ENCODE measurements at places on chromosomes 13 and 19.

GRCh38 chr13:99389520-99390304 lies 82.5 kb upstream of the GPR183 start:
- peak; percentile 7 for DNase-seq

DNA sequence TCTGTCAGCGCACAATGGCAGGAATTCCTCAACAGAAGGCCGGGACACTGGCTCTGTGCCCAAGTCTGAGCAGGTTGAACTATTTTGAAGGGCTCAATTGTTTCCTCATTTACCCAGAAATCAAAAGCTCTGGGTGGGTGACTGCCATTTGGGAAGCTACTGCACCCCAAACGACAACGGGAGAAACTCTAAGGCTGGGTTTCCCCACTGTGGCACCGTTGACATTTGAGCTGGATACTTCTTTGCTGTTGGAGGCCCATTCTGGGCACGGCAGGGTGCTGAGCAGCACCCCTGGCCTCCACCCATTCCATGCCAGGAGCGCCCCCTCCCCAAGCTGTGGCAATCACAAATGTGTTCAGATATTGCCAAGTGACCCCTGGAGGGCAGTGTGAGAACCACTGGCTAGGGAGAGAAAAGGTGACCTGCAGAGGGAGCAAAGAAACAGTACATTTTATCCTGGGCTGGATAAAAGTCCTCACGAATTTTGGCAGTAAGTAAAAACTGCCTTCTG lies 62.5 kb downstream of the RFX2 start:
- DNase-seq: peak; percentile 64

- no peak for DNase-seq
These were observed 57.9 kb downstream of the SPACA7 start for GRCh38 chr13:112434032-112434431.

GRCh38 chr13:69319656-69320055 lies 788.0 kb upstream of the ATXN8OS start:
- DNase-seq: no peak

GRCh38 chr19:46601318-46602224 lies at the start of gene CALM3:
CALM3 (plus strand) TSS chr19:46601330; CDS start chr19:46601435, 105 bp downstream.
- no peak for DNase-seq

DNA sequence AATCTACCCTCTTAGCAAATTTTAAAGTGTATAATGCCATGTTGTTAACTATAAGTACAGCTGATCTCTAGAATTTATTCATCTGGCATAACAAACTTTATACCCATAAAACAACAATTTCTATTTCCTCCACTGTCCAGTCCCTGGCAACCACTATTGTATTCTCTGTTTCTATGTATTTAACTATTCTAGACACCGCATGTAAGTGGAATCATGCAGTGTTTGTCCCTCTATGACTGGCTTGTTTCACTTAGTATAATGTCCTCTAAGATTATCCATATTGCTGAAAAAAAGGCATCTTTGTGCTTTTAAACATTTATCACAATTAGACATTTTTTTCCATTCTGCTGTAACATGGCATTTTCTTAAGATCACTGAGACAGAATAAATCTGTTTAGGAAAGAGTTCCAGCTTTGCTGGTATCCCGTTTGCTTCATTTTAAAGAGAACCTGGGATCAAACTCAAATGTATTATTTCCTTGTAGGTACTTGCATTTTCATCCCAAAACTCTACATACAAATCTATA lies 1191.0 kb downstream of the SLITRK5 start:
- no peak for DNase-seq

GRCh38 chr13:80379245-80379644 lies 38.3 kb upstream of the SPRY2 start:
- no peak for DNase-seq

DNA sequence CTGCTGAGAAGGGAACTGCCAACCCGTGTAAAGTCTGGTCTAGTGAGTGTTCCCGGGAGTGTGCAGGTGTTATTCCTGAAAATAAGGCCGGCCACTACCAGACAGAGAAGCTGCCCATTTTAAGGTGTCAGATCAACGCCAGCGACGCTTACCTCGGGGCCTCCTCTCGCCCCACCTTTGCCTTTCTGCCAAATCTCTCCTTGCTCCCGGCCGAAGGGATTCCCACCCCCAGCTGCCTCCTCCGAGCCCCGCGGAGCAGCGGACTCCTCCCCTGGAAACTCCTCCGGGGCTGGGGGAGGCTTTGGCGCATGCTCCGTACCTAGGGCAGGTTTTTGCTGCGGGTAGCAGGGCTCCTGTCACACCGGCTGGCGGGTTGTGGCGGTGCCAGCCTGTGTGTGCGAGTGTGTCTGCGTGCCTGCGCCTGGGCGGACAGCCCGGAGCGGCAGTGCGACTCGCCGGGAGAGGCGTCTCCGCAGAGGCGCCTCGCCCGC lies at the start of gene HS6ST3:
Gene HS6ST3, plus strand, starts transcription at position 359 of the 491 bp plus-strand sequence.
- DNase-seq: peak; percentile 14

GRCh38 chr19:47243776-47244547 lies 12.4 kb upstream of the CCDC9 start:
- DNase-seq: peak; percentile 91

- no peak for DNase-seq
These were observed 18.0 kb upstream of the GARRE1 start for GRCh38 chr19:34236035-34236987.

DNA sequence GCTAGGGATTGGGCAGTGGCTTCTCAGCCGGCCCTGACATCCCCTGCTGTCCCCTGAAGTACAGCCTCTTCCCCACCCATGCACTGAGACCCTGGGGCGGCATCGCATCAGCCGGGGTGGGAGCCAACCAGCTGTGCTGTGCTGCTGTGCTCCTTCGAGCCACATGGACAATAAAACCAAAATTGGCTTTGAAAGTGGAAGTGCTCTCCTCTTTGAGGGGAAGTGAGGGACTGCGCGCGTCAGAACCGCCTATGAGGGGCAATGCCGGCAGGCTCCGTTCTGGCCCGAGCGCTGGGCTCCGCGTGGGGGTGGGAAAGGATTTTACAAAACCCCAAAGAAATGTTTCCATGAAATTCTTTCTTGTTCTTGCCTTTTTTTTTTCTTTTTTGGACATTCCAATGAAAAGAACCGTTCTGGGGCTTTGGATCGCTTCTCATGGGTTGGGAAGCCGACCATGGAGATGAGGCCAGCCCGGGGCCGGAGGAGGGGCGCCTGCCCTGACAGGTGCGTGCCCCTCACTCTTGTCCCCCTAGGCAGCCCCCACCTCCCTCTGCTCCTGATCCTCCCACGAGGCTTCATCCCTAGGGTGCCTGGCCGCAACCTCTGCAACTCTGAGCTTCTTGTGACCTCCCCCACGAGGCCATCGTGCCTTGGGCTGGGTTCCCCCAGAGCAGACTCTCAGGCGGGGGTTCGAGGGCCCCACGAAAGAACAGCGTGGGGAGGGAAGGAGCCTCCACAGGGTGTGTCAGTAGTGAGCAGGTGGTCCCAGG lies 22.6 kb downstream of the KLHL26 start:
- DNase-seq: peak; percentile 82

- DNase-seq: no peak
These were observed 35.5 kb upstream of the KLF12 start for GRCh38 chr13:74169676-74170075.

GRCh38 chr19:42455621-42456081 lies 12.9 kb upstream of the CXCL17 start:
- DNase-seq: no peak

DNA sequence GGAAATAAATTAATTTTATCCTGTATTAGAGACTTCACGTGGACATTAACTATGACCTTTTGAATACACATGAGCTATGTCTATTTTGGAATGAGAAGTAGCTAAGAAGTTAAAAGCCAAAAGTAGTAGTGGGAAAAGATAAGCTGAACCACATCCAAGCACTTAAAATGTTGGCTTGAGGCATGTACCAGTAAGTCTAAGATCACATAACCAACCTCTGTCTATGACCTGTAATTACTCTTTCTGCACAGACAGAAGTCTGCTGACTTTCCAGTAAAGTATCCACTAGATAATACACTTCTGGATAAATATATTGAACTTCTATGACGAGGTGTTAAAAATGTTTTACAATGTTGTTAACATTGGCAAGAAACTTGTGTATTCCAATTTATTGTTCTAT lies 68.7 kb downstream of the LIG4 start:
- no peak for DNase-seq

GRCh38 chr13:66312312-66313087 lies 917.6 kb downstream of the PCDH9 start:
- DNase-seq: no peak

DNA sequence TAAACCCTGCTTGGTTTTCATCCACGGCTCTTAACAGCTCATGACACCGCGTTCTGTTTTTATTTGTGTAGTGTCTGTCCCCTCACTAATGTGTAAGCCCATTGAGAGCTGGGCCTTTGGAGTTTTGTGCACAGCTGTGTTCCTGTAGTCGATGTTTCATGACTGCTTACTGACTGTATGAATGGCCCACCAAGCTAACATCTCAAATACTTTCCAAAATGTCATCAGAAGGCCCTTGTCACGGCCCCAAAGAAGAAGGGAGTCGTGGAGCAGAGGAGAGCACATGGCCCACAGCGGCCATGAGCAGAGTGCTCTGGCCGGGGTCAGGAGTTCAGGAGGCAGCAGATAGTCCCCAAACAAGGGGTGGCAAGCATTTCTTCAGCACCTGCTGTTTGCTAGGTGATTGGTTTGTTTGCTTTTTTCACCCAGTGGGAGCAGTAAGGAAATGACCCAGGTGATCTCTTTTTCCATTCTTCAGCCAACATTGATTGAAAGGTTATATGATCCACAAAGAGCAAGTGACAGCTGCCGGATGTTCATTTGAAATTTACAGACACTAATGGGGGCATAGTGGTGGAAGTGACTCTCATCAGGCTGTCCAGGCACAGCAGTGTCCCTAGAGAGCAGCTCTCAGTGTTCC lies 315.2 kb downstream of the ATP8A2 start:
- no peak for DNase-seq

GRCh38 chr13:73336773-73337172 lies 278.0 kb downstream of the KLF5 start:
- no peak for DNase-seq

- peak; percentile 79 for DNase-seq
These were observed 84.3 kb downstream of the IER2 start for GRCh38 chr19:13234518-13234917.

DNA sequence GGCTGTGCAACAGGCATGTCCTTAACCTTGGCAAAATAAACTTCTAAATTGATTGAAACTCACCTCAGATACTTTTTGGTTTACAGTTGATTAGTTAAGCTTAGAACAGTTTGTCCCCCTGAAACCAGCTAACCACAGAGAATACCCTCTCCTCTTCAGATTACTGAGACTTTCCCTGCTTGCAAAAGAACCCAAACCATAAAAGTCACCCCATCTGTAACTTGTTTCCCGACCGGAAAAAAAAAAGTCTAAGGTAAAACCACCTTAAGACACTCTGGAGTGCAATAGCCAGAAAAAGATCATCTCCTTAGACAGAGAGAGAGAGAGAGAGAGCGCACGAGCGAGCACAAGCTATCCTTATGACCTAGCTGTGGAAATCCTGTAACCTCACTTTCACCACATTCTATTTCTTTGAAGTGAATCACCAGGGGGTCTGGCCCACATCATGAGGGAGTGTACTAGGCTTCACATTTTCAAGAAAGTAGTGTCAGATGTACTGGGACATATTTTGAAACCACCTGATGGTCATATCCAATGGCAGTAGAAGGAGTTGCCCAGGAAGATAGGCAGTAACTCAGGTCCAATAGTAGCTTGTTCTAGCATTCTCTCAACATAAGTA lies 11.1 kb upstream of the GTF2F2 start:
- peak; percentile 34 for DNase-seq

DNA sequence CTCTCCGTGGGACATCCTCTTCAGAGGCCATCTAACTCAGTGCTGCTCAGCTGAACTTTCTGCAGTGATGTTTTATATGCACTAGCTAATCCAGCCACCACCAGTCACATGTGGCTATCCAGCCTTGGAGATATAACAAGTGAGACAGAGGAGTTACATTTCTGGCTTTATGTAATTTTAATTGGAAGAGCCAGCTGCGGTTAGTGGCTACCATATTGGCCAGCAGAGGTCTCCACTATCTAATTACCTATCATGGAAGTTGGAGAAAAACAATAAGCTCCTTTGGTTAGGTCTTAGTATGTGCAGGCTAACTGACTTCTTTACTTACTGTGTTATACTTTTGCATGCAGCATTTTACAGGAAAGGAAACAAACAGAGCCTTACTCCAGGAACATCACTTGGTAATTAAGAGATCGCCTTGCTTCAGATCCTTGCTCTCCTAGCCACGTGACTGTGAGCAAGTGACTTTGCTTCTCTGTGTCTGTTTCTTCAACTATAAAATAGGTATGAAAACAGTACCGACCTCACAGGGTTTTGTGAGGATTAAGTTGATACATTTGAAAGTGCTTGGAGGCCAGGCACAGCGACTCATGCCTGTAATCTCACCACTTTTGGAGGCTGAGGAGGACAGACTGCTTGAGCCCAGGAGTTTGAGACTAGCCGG lies 1.6 kb upstream of the KLK10 start:
- peak; percentile 65 for DNase-seq

DNA sequence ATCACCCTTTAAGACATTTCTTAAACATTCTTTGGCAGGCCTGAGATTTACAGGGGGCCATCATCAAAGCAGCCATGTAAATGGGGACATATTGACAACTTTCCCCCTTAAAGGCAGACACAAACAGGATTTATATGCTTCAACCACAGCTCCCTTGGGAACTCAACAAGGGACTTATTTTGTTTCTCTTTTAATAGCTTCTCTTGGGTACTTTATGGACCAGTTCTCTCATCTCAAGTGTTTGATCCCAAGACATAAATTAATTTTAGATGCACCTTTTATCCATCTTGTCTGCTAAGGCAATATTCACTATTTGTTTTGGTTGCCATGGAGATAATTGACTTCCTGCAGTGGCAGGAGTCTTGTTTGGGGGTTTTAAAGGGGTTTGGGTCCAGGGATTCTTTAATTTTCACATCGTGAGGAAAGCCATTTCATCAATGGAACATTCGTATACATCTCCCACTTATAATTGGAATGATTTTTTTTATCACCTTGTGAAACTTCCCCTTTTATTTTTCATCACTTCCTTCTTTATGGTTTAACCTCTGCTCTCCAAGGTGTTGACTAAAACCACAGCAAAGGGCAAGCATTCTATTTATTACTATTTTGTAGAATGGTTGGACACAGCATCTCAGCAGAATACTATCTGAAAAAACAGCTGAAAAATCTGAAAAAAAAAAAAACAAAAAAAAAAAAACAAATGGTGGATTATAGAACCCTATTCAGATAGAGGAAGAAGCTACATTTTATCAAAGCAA lies 726.0 kb downstream of the DIAPH3 start:
- DNase-seq: no peak

DNA sequence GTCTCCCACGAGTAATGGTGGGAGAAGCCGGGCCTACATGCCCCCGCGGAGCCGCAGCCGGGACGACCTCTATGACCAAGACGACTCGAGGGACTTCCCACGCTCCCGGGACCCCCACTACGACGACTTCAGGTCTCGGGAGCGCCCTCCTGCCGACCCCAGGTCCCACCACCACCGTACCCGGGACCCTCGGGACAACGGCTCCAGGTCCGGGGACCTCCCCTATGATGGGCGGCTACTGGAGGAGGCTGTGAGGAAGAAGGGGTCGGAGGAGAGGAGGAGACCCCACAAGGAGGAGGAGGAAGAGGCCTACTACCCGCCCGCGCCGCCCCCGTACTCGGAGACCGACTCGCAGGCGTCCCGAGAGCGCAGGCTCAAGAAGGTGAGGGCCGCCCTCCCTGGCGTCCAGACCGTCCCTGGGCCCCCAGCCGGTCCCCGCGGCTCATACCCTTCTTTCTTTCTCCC lies 1.4 kb upstream of the USF2 start:
- DNase-seq: peak; percentile 67

Data from GM20000 (cell line).